ENCODE measurements at places on chromosomes 5 and 9.

DNA sequence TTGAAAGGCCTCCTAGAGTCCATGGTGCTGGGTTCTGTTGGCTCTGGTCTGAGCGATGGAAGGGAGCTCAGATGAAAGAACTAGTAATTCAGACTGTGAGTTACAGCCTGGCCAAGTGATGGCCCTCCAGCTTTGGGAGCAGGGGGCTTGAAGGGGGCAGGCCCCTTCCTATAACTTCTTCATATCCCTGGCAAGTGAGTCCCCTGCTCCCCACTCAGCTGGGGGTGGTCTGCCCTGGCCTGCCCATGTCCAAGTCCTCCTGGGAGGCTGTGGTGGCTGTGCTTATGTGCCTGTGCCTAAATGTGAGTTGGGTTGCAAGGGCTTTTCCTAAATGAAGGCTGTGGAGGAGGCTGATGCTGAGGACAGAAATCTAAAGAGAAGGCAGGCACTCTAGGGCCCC lies 80.1 kb downstream of the MACROH2A1 start:
- no peak for DNase-seq

DNA sequence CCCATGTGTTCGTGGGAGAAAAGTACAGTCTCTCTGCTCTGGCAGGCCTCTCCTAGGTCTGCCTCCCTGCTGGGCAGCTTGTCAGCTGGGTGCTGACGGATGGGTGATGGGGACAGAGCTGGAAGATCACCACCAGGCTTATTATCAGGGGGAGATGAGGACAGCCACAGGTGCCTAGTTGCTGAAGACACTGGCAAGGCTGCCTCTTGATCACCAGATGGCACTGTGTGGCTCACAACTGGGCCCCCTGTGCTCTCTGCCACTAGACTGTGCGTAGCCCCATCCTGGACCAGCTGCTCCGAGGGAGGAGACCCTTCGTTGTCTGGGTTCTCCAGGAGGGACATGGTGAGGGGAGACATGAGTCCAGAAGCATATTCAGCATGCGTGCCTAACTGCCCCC lies 73.0 kb downstream of the KIF24 start:
- no peak for DNase-seq

- no peak for DNase-seq
Observed at GRCh38 chr9:114451707-114452031, 53.6 kb downstream of the WHRN start.

- DNase-seq = no peak
Observed at GRCh38 chr5:93635991-93636390, 53.0 kb downstream of the NR2F1 start.

- no peak for DNase-seq
Observed at GRCh38 chr9:90810691-90811090, 9.1 kb downstream of the SYK start.

DNA sequence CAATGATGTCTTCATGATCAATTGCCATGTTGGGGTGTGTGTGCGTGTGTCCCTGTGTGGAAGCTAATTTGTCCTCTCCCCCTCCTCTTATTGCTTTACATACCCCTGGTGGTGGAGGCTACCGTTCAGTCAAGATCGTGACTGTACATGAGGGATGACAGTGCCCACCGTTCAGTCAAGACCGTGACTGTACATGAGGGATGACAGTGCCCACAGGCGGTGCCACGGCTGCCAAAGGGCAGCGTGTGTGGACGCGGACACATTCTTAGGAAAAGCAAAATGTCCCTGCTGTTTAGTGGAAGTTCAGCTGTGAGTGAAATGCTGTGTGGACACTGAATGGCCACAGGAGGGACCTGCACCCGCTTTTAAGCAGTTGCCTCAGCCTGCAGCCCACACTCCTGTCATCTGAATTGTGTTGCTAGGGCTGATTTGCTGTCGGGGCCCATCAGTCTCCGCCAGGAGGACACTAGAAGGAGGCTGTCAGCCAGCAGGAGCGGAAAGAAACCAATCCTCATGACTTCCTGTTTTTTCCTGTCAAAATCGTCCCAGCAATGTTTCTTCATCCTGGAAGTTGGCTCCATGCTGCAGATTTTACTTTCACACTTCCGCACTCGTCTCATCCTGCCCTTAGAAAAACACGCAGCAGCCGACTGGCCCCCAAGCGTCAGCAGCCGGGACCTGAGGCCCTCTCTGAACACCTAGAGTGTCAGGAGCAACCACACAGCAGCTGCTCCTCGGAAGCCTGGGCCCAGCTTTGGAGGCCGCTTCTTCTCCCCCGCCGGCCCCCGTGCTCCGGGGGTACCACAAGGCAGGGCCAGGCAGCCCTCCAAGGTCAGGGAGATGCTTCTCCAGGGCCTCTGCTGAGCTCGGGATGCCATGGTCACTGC lies 9.1 kb downstream of the OR2V1 start:
- DNase-seq = no peak

DNA sequence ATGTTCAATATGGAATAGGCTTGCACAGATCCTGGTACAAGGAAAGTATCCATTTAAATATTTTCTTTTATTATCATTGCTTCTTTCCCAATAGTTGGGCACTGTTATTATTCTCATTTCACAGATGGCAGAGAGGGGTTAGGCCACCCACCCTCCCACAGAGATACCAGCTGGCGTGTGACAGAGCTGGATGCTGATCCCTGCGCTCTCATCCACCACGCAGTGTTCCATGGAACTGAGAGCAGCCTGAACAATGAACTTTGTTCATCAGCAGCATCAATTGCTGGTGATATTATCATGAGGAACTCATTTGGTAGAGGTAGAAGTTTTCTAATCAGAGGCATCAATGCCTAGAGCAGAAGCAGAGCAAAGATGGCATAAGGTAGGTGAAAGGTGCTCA lies 227.9 kb downstream of the ESM1 start:
- DNase-seq = no peak

- DNase-seq = peak; percentile 37
Observed at GRCh38 chr9:21559402-21560280, 77.5 kb upstream of the IFNE start.

GRCh38 chr9:97880336-97880735 lies 27.3 kb downstream of the FOXE1 start:
- DNase-seq = no peak

GRCh38 chr5:137082951-137083350 lies 416.2 kb downstream of the SPOCK1 start:
- DNase-seq = no peak

DNA sequence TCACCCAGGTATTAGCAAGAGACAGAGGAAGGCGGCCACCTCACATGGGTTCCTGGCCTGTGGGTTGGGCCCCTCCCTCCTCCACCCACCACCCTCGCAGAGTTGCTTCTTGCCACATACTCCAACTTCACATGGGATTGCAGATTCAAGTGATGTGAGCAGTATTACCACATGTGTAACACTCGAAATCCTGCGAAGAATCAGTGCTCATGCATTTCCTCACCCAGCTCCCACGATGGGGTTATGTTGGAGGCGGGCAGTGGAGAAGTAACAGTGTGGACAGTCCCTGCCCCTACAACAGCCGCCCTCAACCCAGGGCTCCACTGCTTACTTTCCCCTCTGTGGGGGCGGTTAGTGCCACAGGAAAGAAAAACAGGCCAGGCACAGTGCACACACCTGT lies 3.9 kb upstream of the FBP1 start:
- peak; percentile 36 for DNase-seq

- no peak for DNase-seq
Observed at GRCh38 chr5:153460421-153460820, 30.0 kb upstream of the GRIA1 start.

DNA sequence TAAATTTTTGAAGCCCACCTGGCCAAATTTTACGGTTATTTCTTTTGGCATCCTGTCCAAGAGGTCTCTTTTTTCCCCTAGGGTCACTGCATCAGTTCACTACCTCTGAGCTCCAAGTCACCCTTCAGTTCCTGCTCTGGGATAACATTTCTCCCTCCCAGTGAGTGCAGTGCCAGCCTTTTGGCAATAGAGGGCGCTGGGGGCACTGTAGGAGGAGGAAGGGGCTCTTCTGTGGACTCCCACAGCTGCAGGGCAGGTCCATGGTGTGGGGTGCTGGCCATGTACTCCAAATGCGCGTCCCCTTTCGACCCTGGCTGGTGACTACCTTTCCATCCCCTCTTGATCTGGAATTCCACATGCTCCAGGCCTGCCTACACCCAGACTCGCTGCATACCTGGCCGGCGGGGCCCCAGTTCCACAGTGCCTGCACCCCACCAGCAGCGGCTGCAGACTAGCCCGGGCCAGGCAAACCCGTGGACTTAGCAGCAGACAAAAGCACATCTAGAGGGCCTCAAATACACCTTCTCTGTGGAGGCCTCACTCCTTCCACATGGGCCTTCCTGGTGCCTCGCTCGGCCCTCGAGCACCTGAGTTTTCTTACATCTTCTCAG lies 20.3 kb upstream of the NINJ1 start:
- DNase-seq = peak; percentile 39

DNA sequence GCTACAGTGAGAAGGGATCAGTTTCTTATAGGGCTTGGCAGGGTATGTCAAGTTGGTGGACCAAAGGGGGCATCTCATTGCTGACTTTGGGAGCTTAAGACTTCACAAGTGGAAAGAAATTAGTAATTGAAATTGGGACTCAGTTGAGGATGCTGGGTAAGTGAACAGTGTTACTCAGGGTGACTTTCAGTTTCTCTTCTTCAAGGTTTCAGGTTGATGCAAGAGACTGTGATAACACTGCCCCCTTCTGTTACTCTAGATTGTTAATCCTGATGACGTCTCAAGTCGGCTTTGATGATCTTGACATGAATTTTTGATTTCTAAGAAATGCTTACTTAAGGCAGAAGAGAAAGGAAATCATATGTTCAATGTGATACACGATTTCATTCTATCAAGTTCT lies 21.3 kb downstream of the KCTD16 start:
- peak; percentile 87 for DNase-seq

- DNase-seq = no peak
Observed at GRCh38 chr9:132472599-132472998, 62.6 kb downstream of the CFAP77 start.

DNA sequence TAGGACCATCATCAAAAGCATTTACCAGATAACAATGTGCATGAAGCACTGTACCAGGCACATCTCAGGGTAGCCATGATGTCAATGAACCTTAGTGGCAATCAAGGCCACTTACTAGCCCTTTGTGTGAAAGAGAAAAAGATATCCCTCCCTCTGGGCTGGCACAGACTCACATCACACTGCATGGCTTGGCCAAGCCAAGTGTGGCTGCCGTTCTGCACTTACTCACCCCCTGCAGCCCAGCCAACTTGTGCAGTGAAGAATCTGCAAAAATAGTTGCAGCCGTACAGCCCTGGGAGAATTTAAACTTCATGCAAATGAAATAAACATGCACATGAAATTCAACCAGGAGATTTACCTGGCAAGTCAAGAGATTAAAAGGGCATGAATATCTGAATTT lies 333.5 kb downstream of the DEPDC1B start:
- DNase-seq = no peak

DNA sequence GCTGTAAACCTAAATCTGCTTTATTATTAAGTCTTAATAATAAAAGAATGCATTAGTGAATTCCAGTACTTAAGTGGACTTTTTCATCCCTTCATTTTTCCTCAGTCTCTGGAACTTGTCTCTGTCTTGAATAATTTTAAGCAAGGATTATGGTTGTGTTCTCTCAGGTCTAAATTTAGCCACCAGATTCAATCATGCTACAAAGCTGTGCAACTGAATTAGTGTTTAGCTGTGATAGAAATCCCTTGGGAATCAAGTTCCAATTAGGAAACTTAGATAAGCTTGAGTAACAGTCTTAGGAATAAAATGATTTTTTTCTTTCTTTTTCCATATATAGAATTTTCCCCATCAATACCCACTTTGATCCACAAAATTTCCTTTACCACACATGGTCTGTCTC lies 104.3 kb downstream of the PLPPR1 start:
- no peak for DNase-seq

DNA sequence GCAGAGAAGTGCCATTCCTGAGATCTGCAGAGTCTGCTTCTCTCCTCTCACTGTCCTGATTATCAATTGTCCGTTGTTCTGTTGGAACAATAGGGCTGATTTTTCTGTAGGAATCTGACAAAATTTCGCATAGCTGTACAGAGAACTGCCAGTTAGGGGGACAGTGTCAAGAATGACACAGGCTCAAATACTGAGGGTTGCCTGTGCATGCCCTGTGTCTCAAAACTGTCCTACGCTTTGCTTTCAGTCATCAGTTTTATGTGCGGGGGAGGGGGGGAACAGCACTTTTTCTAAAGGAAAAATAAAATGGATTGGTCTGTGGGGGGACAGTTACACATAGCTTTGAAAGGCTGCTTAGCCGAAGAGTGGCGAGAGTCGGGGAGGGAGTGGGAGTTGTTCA lies 248.6 kb downstream of the PDZD2 start:
- no peak for DNase-seq

DNA sequence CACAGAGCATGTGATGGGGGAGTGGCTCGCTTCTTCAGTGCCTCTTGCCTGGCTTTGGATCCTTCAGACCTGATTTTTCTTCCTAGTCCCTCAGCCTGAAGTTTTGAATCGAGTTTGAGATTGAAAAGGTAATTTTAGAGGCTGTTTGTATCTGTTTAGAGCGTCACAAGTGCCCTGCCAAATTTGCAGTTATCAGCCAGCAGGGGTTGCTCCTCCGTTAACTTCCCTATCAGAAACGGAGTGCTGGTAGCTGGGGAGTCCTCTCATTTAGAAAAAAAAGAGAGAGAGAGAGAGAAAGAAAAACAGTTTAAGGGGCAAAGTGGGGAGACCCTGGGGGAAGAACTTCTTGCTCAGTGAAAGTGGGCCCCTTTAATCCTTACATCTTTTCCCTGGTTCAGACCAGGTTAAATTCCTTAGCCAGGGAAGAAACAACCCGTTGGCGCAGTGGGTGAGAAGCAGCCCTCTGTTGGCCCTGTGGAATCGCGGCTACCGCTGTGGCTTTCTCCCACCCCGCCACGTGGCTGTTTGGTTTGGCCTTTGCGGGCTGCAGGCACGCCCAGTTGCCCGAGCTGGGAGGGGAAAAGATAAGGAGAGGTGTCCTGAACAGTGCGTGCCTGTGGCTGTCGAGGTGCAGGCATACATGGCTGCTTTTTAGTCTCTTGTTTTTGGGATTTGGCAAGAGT lies 576.7 kb upstream of the ACO1 start:
- DNase-seq = no peak

GRCh38 chr9:69143291-69143690 lies 30.8 kb upstream of the TJP2 start:
- no peak for DNase-seq

- DNase-seq = no peak
Observed at GRCh38 chr5:141155540-141156374, 5.9 kb downstream of the PCDHB6 start.

- peak; percentile 39 for DNase-seq
Observed at GRCh38 chr9:2066312-2067273, 51.4 kb downstream of the SMARCA2 start.

All from CD4-positive, alpha-beta T cell treated with Interleukin-1 beta for 1 hour (primary cell).